Muscle of leg (tissue), 16 donors: ENCODE measurements at places on chromosomes 16 and 17. TPM values are rescaled to one million over a fixed set of nuclear protein-coding genes. Genes with fewer than 3 reads are reported as not detected.

Gene SLC5A11
- total RNA-seq: 0.04 TPM

Gene CSHL1
- 0.27 TPM for total RNA-seq

Gene SLC13A2
- not detected for total RNA-seq

Gene HOXB9
- total RNA-seq: 0.31 TPM

Gene SEC14L5
- 0.40 TPM for total RNA-seq

Gene MRPS23
- 35.7 TPM for total RNA-seq

Gene TBC1D3E
- not detected for total RNA-seq

Gene NOTUM
- total RNA-seq: 4.1 TPM

Gene OR2C1
- 0.35 TPM for total RNA-seq

Gene TPSG1
- total RNA-seq: not detected

Gene FGF11
- total RNA-seq: 1.6 TPM

Gene KCNH4
- total RNA-seq: not detected

Gene IRF8
- total RNA-seq: 7.0 TPM

Gene GNAO1
- 0.49 TPM for total RNA-seq

Gene ZNF652
- 34.7 TPM for total RNA-seq

Gene MRPL12
- total RNA-seq: 10.2 TPM

Gene UBFD1
- 44.2 TPM for total RNA-seq

Gene YBX2
- total RNA-seq: 0.58 TPM

Gene LRRC75A
- total RNA-seq: 7.5 TPM

Gene ITGAD
- total RNA-seq: 0.04 TPM

Gene DHRS7C
- 143 TPM for total RNA-seq

Gene CFAP97D1
- under 0.01 TPM for total RNA-seq

Gene CEP20
- 27.0 TPM for total RNA-seq

Gene CA7
- not detected for total RNA-seq

Gene GSG1L
- 3.7 TPM for total RNA-seq

Gene EMP2
- 50.4 TPM for total RNA-seq

Gene CMTM3
- total RNA-seq: 19.0 TPM

Gene MEIOC
- total RNA-seq: 0.27 TPM

Gene C17orf58
- total RNA-seq: 14.0 TPM

Gene PRSS21
- not detected for total RNA-seq
